Caki2 (cell line): ENCODE measurements at places on chromosomes 5 and 9.

DNA sequence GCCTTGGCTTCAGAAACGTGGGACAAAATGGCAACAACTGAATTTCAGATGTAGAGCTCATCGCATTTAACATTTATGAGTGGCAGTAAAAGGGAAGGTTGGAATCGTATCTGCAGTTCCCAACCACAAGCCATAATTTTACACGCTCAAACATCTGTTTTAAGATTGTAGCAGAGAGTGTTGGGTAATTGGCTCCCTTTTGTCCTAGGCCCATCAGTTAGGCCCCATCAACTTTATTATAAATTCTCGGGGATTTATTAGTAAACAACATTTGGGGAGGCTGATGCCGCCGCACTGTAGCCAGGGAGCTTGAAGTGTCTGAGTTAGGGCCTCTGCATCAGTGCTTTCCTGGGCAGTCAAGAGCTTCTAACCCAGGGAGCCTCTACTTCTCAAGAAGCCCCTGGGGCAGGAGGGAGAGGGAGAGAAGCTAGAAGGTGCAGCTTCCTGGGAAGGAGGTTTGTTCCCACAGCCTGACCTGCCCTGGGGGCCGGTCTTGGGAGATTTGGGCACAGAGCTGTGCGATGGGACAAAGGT lies 66.2 kb downstream of the HSPA4 start:
- DNase-seq: no peak

GRCh38 chr5:148998174-148998797 lies 64.6 kb downstream of the SH3TC2 start:
- DNase-seq: peak; percentile 44

DNA sequence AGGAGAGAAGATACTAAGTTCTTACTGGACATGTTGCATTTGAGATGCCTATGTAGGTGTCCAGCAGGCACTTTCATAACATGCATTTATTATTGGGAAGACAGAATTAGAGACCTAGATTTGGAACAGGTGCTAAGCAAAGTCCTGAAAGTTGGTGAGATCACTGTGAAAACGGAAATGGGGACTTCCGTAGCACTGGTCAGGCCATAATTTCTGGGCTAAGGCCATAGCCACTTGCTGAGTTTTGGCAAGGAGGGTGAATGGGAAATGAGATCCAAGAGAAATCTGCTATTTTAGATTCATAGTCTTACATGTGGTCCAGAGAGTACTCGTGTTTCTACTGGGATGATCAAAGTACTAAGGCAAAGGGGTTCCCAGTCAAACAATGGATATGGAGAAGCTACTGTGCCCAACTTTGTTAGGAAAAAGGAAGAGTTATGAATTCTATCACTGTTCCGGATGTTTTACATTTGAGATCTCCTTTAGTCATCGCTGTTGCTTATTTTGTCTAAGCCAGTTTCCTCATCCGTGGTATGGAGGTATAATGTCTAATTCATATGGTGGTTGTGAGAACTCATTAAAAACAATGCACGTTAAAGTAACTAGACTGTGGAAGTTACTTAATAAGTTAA lies 33.4 kb downstream of the TEK start:
- DNase-seq: no peak

DNA sequence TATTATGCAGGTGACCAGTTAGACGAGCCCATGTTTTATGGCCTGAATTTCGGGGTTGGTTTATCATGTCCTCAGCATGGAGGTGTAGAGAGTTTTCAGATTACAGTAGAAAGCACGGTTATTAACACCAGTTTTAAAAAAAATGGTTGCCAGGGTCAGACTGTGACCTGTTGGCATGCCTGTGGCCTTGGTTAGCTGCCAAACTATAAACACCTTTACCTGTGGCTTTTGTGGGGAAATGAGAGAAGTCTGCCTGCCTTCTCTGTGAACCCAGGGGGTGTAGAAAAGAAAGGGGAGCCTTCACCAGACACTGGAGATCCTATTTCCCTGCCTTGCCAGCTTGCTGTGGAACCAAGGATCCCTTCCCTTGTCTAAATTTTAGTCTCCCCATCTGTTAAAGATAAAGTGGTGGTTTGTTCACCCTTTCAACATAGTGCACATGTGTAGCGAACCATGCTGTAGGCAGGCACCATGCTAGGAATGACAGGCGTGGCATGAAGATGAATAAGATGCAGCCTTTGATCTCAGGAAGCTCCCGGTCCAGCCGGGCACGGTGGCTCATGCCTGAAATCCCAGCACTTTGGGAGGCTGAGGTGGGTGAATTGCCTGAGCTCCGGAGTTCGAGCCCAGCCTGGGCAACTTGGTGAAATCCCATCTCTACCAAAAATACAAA lies 6.1 kb upstream of the PHF19 start:
- DNase-seq: peak; percentile 47

DNA sequence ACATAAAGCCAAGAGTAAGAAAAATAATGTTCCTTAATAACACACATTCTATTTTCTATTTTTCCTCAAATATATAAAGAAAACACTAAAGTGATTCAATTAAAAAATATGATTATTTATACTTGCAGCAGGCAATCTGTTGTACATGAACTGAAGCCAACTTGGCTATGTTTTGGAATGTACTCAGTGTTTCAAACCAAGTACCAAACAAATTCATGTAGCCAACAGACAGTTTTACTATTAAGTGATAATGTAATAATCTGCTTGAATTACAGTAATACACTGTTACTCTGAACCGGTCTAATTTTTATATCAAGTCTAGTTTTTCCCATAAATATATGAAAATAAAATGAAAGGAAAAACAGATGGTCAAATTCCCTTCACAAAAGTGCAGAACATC lies 58.0 kb downstream of the CEP120 start:
- no peak for DNase-seq

DNA sequence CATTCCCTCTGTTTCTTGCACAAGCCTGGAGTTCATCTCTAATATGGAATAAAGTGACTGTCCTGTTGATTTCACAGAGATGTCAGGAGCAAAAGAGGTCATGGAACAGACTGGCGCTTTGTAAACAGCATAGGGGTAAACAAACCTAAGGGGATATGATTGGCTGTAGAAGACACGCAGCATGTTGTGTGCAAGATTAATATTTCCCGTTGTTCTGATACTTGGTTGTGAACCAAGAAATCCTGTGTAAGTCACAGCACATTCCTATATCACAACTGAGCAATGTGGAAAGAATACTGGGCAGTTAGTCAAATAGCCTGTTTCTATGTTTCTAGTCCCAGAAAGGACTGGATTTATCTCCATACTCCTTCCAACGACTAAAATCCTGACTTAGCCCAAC lies 3.2 kb downstream of the ADAMTS12 start:
- no peak for DNase-seq

GRCh38 chr5:139686706-139687441 lies 38.7 kb downstream of the CXXC5 start:
- DNase-seq: no peak

DNA sequence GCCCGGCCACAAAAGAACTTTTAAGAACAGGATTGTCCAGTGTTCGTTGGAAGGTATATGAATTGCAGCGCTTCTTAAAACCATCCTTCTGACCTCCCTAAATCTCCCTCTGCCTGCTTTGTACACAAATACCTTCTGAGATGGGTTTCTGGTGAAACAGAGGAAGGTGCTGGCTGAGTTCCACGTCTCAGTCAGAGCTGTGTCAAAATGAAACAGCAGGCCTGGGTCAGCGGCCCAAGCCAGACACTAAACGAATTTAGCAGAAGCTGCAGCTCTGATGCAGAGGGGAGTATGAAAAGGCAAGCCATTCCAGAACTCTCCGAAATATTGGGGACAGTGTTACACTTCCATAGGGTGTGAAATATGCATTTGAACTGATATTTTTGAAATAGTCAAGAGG lies 37.8 kb upstream of the CRB2 start:
- no peak for DNase-seq

DNA sequence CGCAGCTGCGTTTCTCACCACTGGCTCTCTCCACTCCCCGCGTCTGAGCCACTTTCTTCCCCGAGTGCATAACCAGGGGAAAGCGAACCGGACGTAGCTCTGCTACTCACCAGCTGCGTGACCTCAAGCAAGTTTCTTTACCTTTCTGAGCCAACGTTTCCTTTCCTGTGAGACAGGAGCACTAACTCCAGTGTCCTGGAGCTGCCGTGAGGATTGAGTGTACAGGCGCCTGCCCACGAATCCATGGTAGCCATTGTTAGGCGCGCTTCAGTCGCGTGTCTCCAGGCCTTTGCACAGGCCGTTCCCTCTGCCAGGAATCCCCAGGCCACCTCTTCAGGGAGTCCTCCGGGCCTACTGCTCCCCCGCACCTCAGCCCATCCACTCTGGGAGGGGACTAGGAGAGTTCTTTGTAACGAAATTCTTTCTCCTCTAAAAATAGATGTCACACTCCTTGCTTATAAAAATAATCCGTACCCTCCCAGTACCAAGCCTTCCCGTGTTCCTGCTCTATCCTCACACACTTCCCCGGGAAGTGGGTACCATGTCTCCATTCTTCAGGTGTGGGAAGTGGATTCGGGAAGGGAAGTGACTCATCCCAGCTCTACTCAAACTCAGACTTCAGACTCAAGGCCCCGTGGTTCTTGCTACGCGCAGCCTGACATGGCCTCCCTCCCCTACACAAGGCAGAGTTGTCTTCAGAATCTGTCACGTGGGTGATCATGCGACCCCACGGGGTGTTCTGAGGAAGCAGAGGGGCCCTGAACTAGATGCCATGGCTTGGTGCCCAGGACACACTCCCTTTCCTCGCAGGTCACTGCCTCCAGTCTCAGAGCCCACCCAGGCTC lies 16.1 kb upstream of the CRB2 start:
- DNase-seq: no peak

GRCh38 chr5:139186261-139186660 lies 11.9 kb downstream of the SIL1 start:
- no peak for DNase-seq

DNA sequence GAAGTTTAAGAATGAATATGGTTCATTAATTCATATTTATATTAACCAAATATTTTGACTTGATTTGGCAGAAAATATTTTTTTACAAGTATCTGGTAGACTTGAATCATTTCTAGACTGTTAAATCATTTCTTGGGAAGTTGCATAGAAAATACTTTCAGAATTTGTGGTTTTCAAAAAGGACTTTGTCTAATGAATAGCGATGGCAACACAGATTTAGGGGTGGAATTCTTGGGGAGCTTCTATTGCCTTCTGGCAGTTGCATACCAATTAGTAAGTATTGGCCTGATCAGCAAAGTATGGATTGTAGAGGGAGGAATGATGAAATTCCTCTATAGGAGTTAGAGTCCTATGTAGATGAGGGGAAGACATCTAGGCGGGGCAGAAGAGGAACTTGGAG lies 68.6 kb upstream of the CKMT2 start:
- no peak for DNase-seq

GRCh38 chr5:152607401-152608160 lies 202.5 kb upstream of the NMUR2 start:
- no peak for DNase-seq

DNA sequence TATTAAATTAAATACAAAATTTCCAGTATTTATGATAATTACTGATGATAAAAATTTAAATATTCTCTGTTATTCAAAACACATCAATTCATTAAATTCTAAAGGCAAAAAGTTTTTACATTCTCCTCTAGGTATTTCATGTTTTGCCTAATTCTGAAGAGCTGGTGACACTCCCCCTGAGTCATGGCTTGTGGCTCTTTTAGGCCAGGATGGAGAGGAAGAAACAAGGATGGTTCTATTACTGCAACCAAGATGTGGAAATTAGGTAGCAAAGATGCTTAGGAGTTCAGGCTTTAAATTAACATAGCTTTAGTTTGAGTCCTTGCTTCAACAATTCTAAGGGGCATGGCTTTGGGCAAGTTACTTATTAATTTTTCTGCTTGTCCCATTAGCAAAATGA lies 1295.8 kb downstream of the EFNA5 start:
- no peak for DNase-seq

- no peak for DNase-seq
Observed at GRCh38 chr9:83069651-83070050, 6.7 kb upstream of the RASEF start.

DNA sequence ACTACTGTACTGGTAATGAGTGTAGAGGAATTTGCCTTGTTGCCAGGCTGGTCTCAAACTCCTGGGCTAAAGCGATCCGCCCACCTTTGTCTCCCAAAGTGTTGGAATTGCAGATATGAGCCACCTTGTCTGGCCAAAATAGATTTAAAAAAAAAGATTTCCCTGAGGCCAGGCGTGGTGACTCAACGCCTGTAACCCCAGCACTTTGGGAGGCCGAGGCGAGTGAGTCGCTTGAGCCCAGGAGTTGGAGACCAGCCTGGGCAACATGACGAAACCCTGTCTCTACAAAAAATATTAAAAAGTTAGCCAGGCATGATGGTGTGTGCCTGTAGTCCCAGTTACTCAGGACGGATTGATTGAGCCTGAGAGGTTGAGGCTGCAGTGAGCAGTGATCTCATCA lies 62.5 kb downstream of the IPO11 start:
- peak; percentile 54 for DNase-seq

DNA sequence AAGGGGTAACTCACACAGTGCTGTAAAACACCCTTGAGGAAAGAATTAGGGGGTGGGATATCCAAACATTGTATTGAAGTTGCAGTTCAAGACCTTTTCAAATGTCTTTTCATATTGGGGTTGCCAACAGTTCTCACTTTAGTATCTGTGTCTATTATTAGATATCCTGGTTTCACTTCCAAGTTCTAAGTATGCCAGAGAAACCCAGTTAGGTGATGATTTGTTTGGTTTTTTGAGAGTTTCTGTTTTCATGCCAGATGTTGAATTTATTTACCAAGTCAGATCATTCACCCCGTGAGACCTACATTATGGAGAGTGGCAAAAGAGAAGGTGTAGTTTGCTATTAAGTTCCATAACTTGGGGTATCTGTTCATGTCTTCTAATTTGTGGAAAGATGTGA lies 64.5 kb downstream of the C9orf152 start:
- no peak for DNase-seq

DNA sequence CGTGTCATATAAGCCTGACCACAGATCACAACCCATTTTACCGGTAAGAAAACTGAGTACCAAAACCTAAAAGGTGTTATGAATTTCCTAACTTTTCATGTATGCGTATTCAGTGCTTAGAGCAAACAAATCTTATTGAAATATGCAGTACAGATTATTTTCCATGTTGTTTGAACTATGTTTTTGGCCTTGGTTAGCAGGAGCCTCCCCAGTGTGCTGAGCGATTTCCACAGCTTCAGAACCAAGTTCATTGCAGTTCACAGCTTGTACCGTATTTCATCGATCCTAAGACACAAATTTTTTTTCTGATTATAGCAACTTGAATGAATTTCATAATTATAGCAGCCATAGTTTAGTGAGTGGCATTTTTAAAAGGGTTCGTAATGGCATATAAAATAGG lies 13.7 kb downstream of the ADAMTSL1 start:
- no peak for DNase-seq

- DNase-seq: no peak
Observed at GRCh38 chr9:99039505-99040182, 65.3 kb upstream of the TGFBR1 start.

GRCh38 chr5:57937025-57937424 lies 454.4 kb upstream of the ACTBL2 start:
- no peak for DNase-seq

DNA sequence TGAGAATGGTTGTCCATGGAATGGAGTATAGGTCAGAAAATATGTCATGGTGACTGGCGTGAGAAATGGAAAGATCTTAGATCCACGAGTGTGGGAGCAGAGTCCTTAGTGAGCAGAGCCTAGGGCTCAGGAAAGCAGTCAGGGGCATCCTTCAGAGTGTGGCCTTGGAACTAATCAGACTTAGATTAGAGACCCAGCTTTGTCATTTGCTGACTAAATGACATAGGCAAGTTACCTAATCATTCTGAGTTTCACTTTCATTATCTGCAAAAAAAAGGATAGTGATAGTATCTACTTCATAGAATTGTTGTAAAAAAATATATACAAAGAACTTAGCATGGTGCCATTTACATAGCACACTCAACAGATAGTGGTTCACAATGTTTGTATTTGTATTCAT lies 24.3 kb upstream of the SLIT3 start:
- no peak for DNase-seq
